ENCODE measurements at places on chromosomes 4 and X.

DNA sequence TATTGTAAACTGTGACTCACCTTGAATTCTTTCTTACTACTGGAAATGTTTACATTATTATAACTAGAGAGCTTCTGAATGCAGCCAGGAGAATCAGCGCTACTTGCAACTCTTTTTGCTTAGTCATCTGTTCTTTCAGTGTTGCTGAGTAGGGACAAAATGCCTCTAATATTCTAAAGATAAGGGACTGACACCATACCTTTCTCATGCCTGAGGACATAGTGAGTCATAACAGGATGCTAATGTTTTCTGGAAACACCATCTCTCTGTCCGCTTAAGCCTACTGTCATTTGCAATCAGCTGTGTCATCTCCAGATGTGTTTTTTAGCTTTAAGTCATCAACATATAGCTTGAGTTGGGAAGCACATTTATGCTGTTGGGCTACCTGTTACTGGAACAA is 108.3 kb downstream of the QRFPR start:
- DNase-seq, result no peak

DNA sequence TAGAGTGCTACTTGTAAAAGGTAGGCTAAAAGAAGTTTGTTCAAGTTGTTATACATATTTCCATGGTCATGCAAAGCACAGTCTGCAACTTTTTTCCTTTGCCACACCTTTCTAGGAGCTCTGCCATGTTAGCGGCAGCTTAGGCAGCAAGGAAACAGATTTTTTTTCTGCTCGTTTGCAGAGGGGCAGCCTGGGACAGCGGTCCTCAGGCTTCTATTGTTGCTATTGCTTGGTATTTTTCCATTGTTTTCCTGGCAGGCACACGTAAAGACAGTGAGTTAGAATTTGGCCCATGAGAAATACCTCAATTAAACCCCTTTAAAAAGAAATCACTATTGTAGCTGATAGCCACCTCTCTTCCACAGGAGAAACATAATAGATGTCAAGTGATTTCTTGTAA is 391.4 kb downstream of the SH2D1A start:
- no peak for DNase-seq

DNA sequence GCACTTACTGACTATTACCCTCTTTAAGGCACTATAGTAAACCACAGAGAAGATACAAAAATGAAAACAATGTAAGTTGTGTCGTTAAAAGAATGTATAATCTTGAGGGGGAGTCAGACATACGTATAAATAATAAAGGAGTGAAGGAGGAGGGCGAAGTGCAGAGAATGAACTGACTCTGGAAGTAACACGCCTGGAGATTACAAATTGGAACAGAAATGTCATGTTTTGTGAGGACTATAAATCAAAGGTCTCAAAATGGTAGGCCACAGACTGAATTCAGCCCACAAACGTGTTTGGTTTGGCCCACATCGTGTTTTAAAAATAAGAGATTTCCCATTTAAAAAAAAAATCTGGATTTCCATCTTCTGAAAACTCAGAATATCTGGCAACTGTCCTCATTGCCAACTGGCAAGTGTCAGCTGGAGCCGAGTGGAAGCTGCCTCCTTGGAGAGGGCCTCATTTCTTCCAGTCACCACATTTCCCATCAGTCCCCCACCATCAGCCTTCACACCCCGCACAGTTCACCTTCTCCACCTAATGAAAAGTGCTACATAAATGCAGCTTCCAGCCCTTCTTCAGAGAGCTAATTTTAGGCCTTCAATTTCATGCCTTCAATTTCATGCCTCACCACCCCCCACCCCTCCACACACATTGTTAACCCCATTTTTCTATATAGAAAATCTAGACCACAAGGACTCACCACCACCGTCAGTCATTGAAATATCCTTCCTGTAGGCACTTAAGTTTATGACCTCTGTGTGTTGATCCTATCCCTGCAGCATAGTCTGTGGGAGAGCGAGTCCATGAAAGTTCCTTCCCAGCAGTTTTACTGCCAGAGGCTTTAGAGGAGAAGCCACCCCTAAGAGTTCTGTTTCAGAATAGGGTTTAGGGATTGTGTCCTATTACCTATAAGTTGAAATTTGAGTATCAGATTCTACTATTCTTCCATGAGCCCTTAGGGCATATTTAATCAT is 32.0 kb upstream of the COL25A1 start:
- no peak for DNase-seq

GRCh38 chrX:19344661-19345060 is 934 bp downstream of the PDHA1 start:
- no peak for DNase-seq

DNA sequence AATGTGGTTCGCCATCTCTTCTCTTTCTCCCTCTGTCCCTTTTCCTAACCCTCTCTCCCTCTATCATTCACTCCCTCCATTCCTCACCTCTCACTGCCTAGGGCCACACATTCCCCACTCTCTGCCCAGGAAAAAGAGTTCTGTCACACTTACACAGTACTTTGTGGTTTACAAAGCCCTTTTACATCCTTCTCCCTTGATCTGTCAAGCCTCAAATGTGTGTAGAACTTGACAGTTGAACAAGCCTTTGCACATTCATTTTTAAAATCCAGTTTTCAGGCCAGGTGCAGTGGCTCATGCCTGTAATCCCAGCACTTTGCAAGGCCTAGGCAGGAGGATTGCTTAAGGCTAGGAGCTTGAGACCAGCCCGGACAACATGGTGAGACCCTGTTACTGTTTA is 156.3 kb downstream of the VSIG4 start:
- no peak for DNase-seq

DNA sequence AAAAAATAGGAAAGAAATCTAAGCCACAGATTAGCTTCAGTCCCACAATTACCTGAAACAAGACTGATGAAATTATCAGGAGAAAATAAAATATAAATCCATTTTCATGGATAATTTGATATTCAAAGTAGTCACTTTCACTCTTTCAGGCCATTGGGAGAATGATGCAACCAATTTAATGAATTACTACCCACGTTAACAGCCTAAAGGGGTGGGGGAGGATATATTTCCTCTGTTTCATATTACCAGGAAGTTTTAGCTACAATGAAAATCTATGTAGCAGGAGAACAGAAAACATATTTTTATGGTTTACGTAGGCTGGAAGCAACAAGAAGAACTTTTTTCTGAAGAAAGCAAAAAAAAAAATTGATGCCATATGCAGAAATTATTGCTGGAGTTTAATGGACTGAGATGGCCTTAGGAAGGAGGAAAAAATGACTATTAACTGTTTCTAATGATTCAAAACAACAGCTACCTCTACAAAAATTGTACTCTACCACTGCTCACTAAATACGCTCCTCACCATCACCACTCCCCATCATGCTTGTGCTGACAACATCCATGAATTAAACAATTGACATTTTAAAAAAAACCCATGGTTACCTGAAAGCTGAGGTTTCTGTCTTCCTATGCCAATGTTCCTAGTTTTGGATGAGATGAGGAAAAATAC is 100.9 kb downstream of the CXXC4 start:
- no peak for DNase-seq

- no peak for DNase-seq
Measured at GRCh38 chr4:139223682-139224317, 46.8 kb upstream of the ELF2 start.

DNA sequence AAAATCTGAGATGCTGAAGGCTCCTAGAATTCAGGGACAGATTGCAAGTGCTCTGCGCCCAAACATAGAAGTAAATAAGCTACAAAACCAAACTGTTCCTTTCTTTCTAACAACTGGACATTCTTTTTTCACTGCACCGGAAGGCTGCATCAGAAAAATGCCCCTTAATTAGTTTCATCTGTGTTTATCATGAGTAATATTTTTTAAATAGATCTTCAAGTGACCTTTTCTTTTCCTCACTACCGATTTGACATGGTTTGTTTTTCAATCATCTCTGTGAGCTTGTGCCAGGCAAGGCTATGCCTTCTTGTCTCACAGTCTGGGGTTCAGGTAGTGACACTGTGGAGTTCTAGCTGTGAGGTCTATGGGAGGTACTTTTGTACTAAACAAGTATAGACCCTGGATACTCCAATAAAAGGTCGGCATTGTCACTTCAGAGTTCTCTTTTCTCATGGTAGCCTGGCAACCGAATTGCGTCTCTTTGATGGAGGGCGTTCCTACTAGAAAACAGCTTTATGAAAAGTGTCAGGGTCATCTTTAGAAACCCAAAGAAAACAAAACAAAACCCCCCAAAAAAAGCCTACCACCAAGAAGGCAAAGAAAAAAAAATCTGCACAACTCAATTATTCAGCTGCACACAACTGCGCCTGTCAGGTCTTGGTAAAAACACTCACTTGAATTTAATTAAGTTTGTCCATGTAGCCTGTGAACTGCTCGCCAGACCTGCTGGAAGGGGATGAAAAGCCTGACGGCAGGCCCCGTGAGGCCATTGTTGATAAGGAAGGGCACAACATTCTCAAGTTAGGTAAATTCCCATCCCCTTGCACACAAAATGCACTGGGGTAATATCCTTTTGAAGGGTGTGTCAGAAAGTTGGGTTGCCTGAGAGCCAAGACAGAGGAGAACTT is 22.8 kb upstream of the ADAMTS3 start:
- no peak for DNase-seq

DNA sequence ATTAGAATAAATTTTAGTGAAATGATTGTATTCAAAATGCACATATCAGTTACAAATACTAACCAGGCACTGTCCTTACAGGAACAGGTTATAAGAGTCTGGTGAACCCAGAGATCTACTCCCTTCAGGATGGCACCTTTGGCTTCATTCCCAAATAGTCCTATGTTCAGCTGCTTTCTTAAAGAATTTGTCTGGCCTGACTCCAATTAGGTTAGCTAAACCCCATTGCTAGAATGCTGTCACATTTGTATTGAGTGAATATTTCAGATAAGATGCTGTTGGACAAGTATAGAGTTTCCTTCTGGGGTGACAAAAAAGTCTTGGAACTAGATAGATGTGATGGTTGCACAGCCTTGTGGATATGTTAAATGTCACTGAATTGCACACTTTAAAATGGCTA is 69.4 kb downstream of the EFHC2 start:
- DNase-seq, result no peak

DNA sequence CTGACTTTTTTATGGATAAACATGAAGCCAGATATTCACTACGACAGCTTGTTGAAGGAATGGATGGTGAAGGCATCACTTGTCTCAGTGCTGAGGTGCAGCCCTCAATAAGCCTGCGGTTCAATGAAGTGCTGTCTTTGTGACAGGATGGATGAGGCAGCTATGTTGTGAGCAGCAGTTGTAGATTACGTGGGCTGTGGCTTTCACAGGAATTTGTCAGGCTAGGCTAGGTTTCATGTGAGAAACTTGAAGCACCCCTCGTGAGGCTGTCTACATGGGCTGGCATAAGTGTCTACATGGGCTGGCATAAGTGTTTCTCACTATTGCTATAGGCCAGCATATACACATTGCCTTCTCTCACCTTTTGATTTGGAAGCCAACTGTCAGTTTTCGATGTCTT is 1050.0 kb downstream of the ADGRL3 start:
- no peak for DNase-seq

GRCh38 chr4:168449719-168450452 is 30.4 kb downstream of the DDX60L start:
- peak; percentile 22 for DNase-seq

DNA sequence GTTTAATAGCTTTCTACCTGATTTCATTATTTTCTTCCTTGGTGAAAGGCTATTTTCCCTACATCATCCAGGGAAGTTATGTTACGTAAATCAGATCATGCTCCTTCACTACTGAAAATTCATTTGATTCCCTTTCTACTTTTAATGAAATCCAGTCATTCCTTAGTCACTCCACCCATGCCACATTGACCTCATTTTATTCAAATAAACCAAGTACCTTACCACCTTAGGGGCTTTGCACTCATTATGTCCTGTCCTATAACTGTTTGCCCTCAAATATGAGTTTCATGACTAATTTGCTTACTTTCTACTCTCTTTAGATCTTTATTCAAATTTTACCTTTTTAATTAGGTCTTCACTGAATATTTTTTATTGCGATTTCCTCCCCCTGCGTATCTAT is 374.0 kb downstream of the GRID2 start:
- no peak for DNase-seq

DNA sequence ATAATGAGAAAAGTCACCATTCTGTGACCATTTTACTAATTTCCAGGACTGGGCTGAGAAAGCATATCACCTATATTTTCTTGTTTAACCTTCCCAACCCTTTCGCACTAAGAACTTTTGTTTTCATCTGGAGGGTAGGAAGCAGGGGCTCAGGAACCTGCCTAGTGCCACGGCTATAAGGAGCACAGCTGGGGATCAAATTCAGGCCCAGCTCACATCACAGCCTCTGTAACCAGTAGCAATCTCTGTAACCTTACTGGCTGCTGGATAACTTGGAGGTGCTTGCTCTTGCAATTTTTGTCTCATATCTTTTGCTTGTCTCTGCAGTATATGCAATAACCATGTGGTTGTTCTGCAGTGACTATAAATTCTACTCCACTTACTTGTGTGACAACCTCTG is 76.7 kb upstream of the PLAC1 start:
- no peak for DNase-seq

DNA sequence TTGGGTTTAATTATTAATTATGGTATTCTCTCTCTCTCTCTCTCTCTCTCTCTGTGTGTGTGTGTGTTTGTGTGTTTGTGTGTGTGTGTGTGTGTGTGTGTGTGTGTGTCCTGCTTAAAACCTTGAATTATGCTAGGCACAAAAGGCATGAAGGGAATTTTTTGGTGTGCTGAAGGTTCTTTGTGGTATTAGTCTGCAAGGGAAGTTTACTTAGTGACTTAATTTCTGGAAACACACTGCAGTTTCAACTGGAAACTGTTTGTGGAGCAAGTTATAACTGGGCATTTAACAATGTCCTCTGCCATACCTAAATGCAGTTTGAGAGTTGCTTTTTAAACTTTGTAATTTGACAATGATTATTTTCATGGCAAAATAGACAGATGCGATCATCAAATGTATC is 111.7 kb downstream of the FRMPD4 start:
- DNase-seq, result no peak

All from kidney glomerular epithelial cell (primary cell).